ENCODE measurements at places on chromosomes 5 and 9.

DNA sequence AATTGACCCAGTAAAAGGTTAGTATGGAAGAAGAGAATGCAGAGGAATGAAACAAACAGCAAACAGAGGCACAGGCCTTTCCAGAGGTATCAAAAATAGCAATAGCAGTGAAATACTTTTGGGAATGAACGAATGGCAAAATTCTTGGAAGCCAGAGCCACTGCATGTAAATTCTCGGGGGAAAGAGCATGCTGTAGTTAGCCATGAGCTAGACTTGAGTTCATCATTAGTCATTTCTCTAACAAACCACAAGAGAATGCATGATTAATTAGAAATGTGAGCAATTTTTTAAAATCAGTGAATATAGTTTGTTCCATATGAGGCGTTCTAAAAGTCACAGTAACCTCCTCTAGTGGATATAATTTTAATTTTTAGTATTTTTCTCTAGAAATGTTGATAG is 170.3 kb upstream of the PRR16 start:
- DNase-seq = no peak

GRCh38 chr5:127302509-127302908 is 11.9 kb downstream of the MEGF10 start:
- no peak for DNase-seq

- DNase-seq = no peak
Measured at GRCh38 chr5:127943061-127943371, 140.6 kb upstream of the SLC12A2 start.

- no peak for DNase-seq
Measured at GRCh38 chr5:172417983-172418630, 36.2 kb downstream of the SH3PXD2B start.

DNA sequence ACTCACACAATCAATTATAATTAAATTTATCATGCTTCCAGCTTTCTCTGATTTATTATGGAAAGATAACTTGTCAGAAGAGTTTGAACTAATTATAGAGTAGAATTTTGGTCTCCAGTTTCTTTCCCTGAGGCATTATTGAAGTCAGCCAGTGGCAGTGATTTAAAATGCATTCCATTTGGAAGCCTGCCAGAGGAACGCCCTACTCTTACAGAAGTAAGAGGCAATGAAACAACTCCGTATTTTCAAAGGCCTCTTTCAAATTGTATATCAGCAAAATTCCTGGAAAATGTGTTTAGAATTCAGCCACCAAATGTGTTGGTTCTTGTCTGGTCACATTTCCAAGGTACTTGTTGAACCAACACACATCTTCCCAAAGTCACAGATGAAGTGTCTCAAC is 640.9 kb downstream of the SEMA5A start:
- no peak for DNase-seq

DNA sequence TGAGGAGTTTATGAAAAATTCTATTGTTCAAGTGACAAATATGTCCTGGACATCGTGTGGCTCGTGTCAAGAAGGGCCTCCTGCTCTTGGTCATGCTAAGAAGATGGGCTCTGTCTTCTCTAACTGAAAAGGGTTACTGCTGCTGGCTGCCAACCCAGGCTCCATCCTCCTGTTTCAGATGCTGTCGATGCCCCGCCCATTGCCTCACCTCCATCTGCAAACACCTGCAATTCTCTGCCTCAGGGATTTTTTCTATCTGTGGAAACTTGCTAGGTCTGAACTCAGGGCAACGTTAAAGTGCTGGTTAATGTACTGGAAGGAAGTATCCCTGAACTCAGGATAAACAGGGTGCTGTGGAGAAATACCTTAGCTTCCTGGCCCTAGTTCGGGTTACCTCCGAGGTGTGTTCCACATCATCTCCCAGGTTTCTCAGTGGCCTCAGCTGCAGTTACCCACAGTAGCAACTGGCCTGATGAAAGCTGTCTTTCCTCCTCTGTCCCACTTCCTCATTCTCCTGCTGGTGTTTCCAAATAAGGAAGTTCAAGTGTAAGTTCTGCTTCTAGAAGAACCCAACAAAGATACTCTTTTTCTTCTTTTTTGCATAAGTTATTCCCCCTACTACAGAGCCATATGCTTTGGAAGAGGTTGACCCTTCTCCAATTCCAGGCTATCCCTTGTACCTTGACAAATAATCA is 151.7 kb upstream of the SMIM23 start:
- no peak for DNase-seq

- no peak for DNase-seq
Measured at GRCh38 chr9:89469003-89469402, 28.9 kb downstream of the SEMA4D start.

- no peak for DNase-seq
Measured at GRCh38 chr9:107307331-107307730, 24.3 kb downstream of the RAD23B start.

DNA sequence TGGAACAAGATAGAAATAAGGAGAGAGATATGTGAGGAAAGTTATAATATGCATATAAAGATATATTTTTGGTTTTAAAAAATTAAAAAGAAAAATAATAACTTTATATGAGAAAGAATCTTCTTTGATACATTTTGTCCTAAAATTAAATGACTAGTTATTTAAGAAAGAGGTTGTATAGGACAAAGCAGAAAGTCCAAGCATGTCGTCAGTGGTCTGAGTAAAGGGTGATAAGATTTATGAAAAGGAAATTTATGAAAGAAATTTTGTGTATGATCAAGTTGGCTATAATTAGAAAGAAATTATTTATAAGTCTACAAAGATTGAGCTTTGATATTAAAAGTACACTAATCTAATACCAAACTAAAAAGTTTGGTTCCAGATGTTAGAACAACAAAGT is 32.0 kb downstream of the GTF3C4 start:
- DNase-seq = no peak

- peak; percentile 49 for DNase-seq
Measured at GRCh38 chr9:107422189-107423185, 67.1 kb downstream of the KLF4 start.

DNA sequence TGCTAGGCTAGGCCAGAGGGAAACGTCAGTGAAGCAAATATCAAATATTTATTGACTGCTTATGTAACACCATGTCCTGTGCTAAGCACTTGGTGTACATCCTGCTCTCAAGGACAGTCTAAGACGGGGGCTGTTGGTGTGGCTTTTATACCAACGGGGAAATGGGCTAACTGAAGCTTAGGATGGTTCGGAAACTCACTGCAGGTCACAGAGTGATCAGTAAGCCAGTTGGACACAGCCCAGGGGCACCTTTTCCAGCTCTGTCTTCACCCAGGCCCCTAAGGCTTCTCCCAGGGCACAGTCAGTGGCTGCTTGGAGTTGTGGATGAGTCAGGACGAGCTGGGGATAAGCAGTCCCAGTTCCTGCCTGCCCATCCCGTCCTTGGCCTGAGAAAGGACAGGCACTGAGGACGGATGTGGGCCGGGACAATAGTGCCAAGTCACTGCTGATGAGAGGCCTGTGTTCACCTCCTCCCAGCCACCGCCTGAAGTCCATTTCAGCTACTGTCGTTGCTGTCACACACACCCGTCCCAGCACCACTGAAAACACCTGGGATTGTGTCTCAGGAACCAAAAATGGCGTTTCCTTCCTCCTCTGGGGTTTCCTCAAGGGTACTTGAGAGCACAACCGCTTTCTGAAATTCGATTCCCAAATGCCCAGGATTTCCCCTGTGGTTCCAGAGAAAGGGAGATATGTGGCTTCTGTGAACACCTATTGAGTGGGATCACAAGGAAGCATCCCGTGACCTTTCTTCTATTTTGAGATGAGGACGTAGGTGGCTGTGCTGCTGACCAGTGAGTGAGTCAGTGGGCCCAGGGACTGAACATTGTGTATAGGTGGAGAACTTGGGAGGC is 17.5 kb upstream of the SPRY4 start:
- no peak for DNase-seq

GRCh38 chr9:85516976-85517637 is 224.6 kb downstream of the AGTPBP1 start:
- DNase-seq = no peak

DNA sequence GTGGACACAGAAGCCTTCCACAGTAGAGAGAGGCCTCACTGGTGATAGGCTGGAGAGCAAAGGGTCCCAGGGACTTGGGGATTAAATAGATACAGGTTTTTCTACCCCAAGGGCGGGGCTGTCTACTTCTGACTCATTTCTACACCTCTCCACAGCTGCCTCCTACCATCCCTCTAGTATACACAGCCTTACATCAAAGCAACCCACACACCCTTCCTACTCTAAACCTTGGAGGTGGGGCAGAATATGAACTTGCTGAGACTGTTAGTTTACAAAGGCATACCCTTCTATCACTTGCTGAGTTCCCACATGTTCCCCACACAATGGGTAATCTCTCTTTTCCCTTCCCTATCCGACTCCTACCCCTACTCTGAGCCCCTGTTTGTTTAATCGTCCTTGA is 19.9 kb upstream of the PCA3 start:
- DNase-seq = no peak

- DNase-seq = no peak
Measured at GRCh38 chr5:98933445-98934072, 4.8 kb upstream of the CHD1 start.

DNA sequence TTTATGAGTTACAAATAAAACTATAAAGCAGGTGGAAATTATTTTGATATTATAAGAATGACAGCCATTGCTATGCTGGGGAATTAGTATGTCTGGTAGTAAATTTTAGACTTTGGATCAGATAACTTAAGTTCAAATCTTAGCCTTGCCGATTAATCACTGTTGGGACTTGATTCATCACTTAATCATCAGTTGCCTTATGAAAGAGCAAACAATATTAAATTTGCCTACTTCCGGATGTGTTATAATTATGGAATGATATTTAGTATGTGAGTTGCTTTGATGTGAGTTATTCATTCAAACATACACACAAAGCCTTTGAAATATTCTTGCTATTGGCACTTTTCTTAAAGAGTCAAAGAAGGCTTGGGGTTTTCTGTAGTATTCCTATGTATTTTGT is 717.7 kb downstream of the BRINP1 start:
- no peak for DNase-seq

DNA sequence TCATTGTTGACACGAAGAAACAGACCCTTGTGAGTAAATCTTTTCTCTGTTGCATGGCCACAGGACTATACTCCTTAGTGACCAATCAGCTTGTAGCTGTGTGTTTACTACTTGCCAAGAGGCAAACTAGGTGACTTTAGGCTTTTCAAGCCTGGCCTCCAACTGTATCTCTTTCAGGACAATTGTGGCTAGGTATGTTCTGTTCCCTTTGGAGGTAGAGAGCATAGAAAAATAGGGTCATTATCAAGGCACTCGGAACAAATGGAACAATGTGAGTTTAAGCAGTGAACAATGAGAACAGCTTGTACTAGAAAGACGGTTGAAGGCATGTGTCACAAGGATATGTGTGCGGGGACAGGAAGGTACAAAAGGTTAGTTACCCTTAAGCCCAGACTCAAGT is 48.1 kb downstream of the SLC46A2 start:
- DNase-seq = no peak

DNA sequence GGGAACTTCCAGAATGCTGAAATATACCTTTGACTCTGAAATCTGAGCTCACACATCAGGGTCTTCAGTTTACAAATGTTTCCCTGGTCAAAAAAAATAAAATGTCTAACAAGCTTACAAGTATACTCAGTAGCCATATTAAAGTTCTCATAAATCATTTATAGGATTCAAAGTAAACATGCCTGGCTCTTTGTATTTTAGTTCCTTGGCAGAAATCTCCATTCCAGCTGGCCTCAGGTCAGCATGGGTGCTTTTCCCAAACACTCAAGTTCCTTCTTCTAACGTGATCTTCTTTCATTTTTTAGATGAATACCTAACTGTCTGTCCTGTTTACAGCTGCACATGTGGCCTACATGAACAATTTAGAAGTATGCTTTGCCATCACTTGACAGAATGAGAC is 263.2 kb downstream of the GAS1 start:
- DNase-seq = no peak

- DNase-seq = no peak
Measured at GRCh38 chr5:565782-566440, 41.7 kb upstream of the SLC9A3 start.

DNA sequence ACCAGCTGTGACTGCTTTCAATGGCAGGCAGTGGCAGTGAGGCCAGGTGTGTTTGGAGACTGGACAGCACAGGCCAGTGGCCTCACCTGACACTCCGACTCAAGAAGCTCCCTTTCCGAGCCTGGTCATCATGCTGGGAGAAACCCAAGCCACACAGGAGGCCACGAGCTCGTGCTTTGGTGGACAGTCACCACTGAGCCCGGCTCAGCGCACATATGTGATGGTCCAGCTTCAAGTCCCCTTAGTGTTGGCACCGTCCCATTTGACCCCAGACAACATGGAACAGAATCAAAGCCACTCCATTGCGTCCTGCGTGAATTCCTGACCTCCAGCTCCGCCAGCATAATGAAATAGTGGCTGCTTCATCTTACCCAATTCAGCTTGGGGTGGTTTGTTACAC is 64.0 kb upstream of the PPP1R26 start:
- DNase-seq = no peak

GRCh38 chr5:180390441-180391190 is 37.5 kb upstream of the GFPT2 start:
- DNase-seq = no peak

- DNase-seq = no peak
Measured at GRCh38 chr5:157821822-157822622, 36.9 kb downstream of the CLINT1 start.

DNA sequence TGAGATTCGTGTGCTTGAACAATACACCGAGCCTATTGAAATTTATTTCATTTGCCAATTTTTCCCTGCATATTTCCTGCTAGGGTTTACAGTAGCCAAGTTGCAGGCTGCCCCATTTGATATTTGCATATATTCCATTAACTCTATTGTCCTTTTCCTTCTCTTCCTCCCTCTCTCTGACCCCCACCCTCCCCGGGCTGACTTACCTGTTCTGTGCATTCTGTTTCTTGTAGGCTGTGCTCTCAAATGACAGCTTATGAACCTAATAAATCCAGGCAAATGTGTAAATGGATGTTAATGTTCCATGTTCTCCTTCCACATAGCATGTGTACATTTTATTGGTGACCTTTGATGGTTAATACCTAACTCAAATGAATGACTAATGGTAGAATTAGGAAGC is 1169.2 kb upstream of the WWC1 start:
- DNase-seq = no peak

- no peak for DNase-seq
Measured at GRCh38 chr5:28066856-28067255, 1028.5 kb upstream of the CDH9 start.

DNA sequence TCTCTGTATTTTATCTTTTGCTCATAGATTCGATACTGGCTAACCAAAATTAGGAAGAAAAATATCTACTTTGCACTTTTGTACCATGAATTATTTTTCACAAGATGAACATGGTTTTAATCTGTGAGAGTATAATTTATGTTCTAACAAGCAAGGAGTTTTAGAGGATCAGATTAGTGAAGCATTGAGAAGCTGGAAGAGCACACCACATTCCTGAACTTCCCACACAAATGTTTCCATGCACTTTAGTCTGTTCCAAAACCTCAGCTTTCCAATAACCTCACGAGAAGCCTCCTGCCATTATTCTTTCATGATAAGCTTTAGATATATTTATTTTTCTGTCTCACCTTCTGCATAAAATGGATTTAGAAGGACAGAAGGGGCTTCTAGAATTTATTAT is 98.7 kb upstream of the MPDZ start:
- no peak for DNase-seq

Data from liver (tissue), 10 donors.